ENCODE measurements at places on chromosomes 7 and 10.
A peak's percentile ranks its signal among the peaks of the same experiment; 100 is the strongest.

- DNase-seq, result no peak
These were observed 96.5 kb downstream of the GRK5 start for GRCh38 chr10:119303886-119304285.

GRCh38 chr10:43944381-43945093, 295.9 kb upstream of the ZNF32 start:
- DNase-seq, result no peak

DNA sequence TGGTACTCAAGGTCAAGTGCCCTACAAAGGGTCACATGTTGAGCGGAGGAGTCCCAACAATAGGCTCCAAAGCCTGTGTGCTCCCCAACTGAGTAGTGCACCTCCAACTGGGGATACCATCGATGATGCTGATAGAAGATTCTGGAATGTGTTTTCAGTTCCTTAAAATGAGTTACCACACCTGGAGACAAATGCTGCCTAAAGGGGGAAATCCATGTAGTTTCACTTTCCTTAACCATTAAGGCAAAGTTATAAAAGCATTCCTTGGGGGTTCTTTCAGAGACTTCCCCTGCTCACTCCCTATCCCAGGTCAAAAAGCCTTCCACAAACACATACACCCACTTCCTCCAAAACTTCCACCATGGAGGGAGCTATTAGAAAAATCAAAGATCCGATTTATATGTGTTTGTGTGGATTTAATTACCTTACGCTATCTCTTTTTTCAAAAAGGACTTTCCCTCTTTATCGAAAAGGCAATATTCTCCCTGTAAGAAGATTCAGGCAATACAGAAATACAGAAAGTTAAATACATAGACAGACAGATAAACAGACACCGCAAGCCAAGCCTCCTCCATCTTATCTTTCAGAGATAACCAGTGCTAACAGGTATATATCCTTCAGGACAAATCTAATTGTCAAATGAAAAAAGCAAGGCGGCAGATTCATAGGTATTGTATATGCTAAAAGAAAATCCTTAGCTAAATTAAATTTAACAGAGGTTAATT, 135.9 kb upstream of the ASAH2 start:
- no peak for DNase-seq

DNA sequence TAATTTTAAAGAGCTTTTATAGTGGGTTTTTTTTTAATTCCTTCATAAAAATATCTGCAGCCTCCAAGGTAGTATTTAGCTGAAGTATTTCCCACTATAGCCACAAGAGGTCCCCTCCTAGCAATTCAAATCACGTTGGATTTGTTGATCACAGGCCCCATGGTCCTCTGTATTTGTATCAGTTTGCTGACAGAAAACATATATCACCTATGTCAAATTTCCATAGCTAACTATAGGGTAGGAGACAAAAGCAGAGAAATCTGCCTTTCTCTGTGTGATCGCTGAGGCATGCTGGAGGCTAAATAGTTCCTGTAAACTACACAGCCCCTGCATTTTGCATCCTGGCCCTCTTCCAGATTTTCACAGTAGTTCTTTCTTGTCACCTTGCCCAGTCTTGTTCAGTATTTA, 1.7 kb upstream of the CTNNA3 start:
- peak; percentile 14 for DNase-seq

DNA sequence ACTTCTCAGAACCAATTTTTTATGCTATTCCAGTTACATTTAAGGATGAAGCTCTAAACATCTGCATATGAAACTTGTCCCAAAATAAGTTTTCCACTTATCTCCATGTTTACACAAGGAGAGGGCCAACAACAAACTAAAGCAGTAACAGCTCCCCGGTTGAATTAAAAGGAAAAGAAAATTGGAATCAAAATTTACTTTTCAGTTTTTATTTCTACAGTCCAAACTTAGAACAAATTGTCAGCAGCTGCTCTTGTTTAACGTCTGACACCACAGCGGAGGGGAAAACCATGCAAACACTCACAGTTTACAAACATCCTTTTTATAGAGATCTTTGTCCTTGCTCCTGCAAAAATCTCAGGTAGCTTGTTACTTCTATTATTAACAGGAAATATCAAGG, 101.3 kb downstream of the COL28A1 start:
- DNase-seq, result no peak

GRCh38 chr10:34217524-34217923, 597.6 kb downstream of the PARD3 start:
- no peak for DNase-seq

- DNase-seq, result no peak
These were observed 138.3 kb downstream of the DNAJB6 start for GRCh38 chr7:157475095-157475494.

DNA sequence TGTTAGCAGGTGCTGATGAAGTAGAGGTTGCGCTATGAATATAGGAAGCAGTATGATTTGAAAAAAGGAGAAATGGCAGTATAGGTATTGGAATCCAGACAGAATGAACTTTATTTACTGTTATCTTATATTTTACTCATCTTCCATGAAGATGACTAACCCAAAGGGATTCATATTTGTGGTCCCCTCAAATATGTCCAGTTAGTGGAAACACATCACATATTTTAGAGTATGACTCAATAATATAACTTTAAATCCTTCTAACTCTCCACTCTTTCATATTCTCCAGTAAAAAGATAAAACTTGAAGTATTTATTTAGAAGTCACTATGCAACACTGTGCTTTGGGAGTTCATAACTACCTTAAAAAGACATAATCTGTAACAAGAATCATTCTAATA, 286.5 kb upstream of the LRRTM3 start:
- no peak for DNase-seq

DNA sequence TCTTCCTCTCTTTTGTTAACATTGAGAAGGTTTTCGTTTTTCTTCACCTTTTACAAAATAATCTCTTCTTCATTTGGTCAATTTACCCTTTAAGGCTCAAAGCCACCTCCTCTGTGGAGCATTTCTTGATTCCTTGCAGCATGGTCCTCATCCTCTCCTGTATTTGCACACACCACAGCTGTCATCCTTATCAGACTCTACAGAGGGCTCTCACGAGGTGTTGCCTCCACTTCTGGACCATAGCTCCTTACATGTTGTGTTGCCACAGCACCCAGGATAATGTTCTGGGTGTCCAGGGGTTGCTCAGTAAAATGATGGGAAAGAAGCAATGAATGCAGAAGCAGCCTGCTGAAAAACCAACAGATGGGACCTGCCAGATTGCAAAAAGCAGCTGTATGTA, 192.8 kb downstream of the SH2D4B start:
- no peak for DNase-seq

- DNase-seq, result no peak
These were observed 184.3 kb downstream of the KIAA1217 start for GRCh38 chr10:24393201-24393600.

GRCh38 chr7:3510101-3511020, 209.3 kb downstream of the SDK1 start:
- no peak for DNase-seq

DNA sequence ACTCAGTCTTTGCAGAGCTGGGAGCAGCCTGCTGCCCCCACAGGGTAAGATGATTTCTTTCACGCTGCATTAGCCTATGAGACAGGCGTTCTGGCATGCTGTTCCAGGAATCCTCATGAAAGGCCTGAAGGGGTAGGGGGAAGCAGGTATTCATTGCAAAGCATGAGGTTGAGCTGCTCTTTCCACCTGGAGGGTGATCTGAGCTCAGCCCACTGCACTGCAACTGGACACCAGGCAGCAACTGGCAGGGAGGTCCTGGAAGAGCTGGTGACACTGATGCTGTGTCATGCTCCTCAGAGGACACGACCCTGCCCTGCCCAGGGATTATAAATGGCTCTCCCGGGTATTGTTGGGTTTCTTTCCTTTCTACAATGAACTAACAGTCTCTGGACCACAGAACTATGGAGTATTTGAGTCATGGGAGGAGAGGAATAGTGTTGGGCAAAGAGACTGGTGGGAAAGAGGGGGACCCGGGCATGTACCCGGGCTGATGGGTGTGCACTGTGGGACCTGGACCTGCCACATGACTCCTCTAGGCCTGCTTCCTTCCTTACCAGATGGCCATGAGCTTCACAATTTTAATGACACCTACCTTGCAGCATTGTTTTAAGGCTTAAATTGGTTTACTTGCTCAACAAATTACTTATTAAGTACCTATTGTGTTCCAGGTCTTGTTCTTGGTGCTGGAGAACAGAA, 24.3 kb downstream of the SLC25A28 start:
- DNase-seq, result no peak

DNA sequence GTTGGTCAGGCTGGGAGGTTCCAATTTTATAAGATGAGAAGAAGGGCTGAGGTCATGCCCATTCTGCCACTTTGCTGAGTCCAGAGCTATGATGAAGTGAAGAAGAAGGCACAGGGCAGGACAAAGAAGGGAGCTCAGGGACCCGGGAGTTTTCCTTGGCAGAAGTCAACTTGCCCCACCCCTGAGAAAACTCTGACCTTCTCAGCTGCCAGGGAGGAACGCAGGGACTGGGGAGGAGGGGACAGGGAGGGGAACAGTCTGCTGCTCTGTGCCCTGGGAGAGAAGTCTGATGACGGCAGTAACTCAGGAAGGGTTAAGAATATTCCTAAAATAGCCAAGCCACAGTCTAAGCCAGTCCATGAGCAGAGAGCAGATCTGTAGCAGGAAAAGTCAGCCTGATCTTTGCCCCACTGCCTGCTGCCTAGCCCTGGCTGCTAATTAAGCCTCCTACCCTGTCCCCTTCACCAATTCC, 11.7 kb downstream of the ADIRF start:
- peak; percentile 64 for DNase-seq

- DNase-seq, result no peak
These were observed 662.5 kb downstream of the TYW1 start for GRCh38 chr7:67659091-67659490.

- no peak for DNase-seq
These were observed 96.1 kb downstream of the ADCY1 start for GRCh38 chr7:45670227-45670626.

DNA sequence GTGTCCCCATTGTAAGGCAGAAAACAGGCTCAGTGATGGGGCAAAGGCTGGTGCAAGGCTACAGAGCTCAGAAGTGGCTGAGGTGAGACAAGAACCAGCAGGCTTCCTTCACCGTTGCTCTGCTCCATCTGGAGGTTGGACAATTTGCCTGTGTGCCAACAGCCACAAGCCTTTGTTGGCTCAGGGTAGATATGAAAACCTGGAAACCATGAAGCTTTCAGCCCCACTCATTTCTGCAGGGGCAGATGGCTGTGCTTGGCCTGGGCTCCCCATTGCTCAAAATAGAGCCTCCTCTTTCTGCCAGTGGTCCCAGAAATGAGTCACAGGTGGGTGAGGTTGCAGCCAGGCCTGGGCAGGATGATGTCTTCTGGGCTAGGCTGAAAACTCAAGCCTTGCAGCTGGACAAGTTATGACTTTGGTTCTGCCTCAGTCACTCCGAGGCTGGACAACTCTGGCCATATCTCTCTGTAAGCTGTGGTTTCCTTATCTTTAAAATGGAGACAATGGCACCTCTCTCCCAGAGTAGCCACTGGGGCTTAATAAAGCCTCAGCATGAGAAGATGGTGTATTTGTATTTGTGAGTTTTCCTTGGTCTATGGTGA, 12.2 kb upstream of the ZNF273 start:
- DNase-seq, result no peak

- DNase-seq, result peak; percentile 33
These were observed 84.4 kb upstream of the BET1 start for GRCh38 chr7:94088560-94088959.

DNA sequence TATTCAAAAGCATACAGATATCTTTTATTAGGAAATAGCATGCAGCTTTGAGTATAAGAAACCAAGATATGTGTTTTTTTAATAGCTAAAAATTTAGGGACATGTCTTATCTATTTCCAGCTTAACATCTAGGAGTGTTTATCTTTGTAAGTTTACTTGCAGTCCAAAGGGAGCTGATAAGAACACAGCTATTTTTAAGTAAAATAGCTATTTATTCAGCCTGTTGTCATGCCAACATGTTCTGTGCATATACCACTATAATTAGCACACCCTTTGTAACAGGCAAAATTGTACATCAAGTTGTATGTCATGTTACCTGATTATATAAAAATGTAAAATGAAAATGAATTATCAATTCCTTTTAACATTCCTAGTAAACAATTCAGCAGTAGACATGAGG, 29.6 kb downstream of the FAM133B start:
- DNase-seq, result no peak

DNA sequence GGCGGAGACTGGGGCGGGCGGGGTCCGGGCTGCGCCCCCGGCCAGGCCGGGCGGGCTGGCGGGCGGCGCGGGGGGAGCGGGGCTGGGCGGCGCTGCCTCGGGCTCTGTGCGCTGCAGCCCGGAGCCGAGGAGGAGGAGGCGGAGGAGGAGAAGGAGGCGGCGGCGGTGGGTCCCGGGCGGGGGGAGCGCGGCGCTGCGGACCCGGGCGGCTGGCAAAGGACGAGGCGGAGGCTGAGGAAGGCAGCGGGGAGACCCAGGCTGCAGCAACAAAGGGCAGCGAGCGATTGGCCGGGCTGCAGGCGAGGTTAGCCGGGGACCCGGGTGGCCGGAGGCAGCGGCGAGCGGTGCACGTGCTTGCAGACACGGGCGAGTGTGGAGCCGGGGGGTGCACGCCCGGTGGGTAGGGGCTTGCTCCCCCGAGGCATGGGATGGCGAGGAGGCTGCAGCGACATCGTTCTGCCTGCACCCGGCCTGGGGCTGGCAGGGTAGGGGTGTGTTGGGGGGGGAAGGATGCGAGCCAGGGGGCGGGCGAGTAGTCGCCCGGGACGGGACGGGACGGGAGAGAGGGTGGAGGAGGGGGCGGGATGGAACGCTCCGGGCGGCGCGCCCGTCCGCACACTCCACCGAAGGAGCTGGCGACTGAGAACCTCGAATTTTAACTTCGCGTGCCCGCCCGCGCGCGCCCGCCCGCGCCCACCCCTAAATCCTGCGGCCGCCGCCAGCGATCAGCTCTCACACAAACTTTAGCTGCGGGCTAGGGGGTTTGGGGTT, 844 bp upstream of the KAT6B start:
- peak; percentile 34 for DNase-seq

DNA sequence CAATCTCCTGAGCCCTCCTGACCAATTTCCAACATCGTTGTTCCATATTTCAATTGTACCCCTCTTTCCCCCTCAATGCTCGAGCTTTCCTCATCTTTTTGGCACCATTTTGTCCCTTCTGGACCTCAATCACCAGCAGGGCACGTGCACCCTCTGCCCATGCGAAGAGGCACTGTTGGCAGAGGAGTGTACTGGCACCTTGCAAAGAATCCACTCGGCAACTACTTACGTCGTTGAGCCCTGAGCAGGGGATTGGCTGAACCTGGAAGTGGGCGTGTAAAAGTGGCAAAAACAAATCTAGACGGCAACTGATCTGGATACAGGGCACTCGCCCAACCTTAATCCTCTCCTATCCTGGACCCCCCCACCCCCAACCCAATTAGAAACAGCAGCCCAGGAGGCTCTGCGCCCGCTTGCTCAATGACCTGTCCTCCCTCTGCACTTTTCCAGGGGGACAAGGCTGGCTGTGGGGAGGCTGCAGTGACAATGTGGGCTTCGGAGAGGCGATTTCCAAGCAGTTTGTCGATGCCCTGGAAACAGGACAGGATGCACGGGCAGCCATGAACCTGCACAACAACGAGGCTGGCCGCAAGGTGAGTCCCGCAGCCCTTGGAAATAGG, 18.8 kb downstream of the WNT8B start:
- DNase-seq, result peak; percentile 91

All from foreskin fibroblast (primary cell).